Aorta (tissue), 5 donors: ENCODE measurements at places on chromosomes 11 and 22.

DNA sequence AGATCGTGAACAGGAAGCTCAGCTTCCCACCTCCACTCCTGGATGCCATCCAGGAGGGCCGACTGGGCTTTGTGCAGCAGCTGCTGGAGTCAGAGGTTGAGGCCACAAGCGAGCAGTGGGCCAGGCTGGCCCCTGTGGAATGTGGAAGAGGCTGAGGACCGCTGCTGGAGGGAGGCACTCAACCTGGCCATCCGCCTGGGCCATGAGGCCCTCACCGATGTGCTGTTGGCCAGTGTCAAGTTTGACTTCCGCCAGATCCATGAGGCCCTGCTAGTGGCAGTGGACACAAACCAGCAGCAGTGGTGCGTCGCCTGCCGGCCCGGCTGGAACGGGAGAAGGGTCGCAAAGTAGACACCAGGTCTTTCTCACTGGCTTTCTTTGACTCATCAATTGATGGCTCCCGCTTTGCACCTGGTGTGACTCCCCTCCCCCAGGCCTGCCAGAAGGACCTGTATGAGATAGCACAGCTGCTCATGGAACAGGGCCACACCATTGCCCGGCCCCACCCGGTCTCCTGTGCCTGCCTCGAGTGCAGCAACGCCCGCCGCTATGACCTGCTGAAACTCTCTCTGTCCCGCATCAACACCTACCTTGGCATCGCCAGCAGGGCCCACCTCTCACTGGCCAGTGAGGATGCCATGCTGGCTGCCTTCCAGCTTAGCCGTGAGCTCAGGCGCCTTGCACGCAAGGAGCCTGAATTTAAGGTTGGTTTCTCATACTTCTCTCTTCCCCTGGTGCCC is 24.9 kb downstream of the ART5 start:
- no peaks in the 10 kb centered on the region for H3K36me3 ChIP-seq
- H3K4me1 ChIP-seq = no peaks in the 10 kb centered on the region

GRCh38 chr11:125078516-125079140 is 15.5 kb downstream of the SLC37A2 start:
- H3K27ac ChIP-seq = no peak overlapping the region
- DNase-seq = no peak
- no peaks in the 10 kb centered on the region for H3K4me1 ChIP-seq
- no peak overlapping the region for H3K4me3 ChIP-seq
- no peaks in the 10 kb centered on the region for H3K27me3 ChIP-seq

DNA sequence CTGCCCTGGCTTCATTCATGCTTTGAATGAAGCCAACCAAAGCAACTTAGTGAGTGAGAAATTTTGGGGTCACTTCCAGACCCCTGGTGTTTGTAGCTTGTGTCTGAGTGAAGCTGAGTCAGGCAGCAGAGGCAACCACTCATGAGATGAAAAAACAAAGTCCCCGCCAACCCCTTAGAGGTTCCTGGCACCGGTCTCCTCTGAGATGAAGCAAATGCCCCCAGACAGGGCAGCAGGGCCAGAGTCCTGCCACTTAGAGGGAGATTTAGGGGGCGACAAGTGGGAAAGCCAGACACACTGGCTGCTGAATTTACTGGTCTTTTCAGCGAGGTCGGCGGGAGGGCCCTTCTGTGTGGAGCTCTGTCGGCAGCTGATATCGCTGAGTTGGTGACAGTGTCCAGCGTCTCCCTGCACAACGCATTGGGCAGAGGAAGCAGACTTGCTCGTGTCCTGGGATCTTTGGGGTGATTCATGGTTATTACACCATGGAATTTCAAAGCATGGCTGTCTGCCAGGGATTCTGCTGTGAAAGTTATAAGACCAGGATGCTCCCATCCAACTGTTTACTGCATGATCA is 482.6 kb downstream of the MIAT start:
- no peak for DNase-seq
- H3K4me1 ChIP-seq = no peaks in the 10 kb centered on the region
- H3K27ac ChIP-seq = no peak overlapping the region
- no peak overlapping the region for H3K4me3 ChIP-seq

DNA sequence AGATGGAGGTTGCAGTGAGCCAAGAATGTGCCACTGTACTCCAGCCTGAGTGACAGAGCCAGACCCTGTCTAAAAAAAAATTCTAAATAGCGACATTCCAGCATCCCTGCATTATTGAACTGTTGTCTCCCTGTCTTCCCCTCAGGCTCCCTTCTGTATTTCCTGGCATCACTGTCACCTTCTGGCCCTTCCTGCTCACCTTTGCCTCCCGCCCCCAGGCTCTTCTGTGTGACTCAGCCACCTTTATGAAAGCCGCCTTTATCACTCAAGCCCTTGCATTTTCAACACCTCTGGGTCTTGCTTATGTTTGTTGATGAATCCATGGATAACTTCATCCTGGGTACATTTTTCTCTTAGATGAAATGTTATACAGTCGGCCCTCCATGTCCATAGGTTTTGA is 21.1 kb downstream of the UBASH3B start:
- no peaks in the 10 kb centered on the region for H3K36me3 ChIP-seq
- no peaks in the 10 kb centered on the region for H3K27me3 ChIP-seq
- DNase-seq = no peak
- H3K4me1 ChIP-seq = no peaks in the 10 kb centered on the region
- H3K4me3 ChIP-seq = no peak overlapping the region
